ENCODE measurements at places on chromosomes 7 and 10.

GRCh38 chr7:143900230-143900766 is 1.7 kb downstream of the TCAF1 start:
- no peak for DNase-seq

DNA sequence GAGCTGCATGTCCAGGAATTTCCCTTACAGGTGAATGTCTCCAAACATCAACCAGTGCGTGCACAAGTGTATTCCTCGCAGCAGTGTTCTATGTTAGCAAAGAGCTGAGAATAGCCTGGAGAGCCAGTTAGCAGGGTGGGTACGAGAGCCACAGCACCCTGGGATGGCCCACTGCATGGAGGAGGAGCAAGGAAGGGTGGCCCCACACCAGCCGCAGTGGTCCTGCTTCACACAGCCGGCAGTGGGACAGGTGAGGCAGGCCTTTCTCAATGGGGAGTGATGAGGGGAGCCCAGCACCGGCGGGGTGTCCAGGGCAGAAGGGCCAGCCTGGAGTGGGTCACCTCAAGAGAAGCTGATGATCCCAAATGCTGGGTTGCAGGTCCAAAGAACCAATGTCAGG is 240.7 kb downstream of the TCERG1L start:
- DNase-seq = no peak

GRCh38 chr10:111475720-111476119 is 398.9 kb downstream of the ADRA2A start:
- no peak for DNase-seq

DNA sequence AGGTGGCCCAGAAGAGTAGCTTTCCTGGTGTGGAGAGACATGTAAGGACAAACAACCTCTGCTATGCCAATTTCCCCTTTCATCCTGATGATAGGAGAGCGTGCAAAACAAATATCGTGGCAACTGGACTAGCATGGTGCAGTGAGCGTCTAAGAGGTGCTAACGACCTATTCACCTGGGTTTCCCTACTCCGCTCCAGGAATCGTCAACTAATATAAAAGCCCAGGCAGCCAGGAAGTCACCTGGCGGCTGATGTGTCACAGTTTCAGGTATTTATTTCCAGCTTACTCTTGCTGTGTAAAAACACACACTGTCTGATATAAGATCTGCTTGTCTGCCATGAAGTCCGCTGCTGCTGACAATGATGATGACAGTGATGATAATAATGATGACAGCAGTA is 56.5 kb upstream of the EFCAB10 start:
- DNase-seq = no peak

- no peak for DNase-seq
Measured at GRCh38 chr7:36051501-36051900, 101.6 kb upstream of the EEPD1 start.

GRCh38 chr7:149714910-149715471 is 58.4 kb downstream of the ZNF467 start:
- peak; percentile 65 for DNase-seq

DNA sequence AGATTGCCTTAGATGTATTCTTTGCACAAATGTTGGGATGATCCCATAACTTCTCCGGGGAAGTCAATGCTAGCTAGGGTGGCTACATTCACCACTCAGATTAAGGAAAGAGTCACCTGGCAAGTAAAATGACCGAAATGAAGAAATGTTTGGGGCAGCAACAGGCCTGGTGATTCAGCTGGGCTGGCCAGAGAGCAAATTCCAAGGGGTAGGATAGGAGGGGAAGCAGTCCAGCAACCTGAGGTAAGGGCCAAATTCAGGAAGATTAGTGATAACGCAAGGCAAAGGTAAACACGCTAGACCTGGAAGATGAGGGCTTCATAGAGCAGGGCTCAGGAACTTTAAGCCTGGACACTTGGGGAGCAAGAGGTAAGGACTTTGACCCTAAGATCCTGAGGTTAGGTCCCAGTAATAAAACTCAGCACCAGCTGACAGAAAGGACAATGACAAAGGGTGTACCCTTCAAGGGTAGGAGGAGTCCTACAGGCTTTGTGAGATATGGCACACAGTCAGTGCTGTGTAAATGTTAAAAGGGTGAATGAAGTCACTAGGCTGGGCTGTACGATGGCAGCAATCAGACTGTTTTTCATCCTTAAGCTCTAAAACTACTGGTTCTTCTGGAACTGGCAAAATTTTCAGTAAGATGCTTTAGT is 22.7 kb upstream of the SMNDC1 start:
- DNase-seq = no peak

DNA sequence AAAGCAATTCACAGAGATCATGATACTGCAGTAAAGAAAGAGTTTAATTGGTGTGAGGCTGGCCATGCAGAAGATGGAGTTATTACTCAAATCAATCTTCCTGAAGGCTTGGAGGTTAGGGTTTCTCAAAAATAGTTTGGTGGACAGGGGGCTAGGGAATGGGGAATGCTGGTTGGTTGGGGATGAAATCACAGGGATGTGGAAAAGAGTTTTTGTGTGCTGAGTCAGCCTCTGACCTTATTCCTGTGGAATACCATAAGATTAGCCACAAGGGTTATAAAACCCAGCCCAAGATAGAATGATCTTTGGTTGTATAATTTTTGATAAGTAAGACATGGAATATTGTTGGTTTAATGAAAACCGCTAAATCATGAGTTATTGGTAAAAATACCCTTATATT is 764.3 kb downstream of the TYW1 start:
- DNase-seq = no peak

DNA sequence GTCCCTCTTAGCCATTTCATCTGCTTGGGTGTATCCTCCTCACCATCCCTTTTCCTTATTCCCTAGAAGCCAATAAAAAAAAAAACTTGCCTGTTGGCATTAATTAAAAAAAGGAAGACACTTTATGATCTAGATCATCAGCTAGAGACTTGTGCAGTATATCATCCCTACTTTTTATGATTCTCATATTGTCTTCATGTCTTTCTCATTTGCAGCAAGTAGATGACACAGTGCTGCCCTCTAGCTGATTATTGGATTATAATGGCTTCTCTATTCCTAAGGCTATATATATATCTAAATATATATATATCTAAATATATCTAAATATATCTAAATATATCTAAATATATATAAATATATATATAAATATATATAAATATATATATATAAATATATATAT is 272.4 kb upstream of the LRGUK start:
- DNase-seq = no peak
